ENCODE measurements at places on chromosomes 5 and 9.

DNA sequence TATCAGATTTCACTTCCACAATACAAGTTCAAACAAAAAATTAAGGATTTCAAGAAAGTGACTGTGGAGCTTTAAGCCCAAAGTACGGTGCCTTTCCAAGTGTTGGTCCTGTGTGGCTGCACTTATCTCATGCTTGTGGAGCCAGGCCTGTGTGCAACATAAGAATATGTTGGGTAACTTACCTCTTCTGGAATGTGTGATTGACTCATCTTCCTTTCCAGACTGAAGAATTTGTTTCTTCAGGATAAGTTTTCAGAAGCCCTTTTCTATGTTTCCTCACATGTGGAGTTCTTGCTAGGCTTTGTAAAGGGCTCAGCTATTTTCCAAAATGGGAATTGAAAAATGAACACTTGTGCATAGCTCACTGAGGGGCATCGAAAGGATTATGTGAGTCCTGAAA, 485.1 kb upstream of the PAPPA start:
- no peak for DNase-seq

DNA sequence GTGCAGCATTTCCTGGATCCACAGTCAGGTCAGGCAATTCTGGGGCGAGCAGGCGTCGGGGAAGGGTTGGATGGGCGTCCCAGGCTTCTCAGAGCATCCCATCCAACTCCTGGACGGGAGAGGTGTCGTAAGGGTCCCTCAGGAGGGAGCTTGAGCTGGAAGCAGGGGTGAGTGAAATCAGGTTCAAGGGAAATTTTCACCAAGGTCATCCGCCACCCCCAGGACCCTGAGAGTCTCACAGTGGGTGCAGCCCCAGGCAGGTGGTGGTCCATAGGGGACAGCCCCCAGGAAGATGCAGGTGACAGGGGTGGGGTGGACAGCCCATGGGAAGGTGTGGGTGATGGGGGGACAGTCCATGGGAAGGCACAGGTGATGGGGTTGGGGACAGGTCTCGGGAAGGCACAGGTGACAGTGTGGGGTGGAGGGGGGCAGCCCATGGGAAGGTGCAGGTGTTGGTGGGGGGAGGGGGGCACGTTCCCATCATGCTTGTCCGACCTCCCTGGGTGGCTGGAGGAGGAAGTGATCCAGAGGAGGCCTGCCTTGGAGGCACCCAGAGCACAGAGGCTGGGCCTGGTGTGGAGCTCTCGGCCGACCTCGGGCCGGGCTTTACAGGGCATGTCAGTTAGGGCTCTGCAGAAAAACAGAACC, 48.9 kb downstream of the AHRR start:
- no peak for DNase-seq

DNA sequence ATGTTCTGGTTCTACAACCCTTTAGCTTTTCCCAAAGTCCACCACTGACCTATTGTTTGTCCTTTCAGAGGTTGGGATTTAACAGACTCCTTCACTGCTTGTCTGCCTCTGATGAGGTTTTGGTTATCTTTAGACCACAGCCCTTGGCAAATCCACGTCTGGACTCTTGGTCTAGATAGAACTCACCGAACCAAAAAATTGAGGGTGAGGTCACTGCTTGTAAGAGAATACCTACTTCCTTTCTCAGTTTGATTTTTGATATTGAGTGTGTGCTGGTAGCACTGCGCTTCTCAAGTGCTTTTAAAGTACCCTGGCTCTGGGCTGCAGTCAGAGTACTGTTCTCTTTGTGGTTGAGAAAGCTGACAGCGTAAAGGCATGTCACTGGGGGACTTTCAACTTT, 61.7 kb downstream of the JMY start:
- no peak for DNase-seq

- DNase-seq = no peak
These were observed 9.9 kb downstream of the TEK start for GRCh38 chr9:27118916-27119315.

DNA sequence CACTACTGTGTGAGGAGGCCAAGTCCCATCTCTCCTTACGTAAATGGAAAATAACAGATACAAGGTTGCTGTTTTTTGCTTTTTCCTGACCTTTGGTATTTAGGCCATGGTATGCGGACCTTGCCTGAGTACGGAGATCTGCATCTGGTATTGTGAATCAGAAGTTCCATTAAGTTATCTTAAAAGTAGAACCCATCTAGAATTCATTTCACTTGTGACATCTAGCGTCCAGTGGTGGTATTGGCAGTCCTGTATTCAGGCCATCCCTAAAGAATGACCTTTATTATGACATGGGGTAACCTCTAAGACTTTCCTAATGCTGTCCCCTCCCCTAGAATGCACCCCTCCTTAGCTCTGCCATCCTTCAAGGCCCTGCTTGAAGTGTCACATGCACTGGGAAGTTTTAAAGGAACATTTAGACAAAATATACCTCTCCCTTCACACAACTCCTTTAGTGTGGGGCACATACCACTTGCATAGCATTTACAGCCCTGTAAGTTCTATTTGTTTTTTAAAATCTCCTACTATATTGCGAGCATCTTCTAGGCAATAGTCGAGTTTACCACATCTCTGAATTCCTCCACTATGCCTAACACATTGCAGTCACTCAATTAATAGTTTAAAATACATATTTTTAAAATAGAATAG, 1.9 kb upstream of the SPDL1 start:
- DNase-seq = peak; percentile 71

- no peak for DNase-seq
These were observed 59.8 kb upstream of the GOLPH3 start for GRCh38 chr5:32233696-32234447.

DNA sequence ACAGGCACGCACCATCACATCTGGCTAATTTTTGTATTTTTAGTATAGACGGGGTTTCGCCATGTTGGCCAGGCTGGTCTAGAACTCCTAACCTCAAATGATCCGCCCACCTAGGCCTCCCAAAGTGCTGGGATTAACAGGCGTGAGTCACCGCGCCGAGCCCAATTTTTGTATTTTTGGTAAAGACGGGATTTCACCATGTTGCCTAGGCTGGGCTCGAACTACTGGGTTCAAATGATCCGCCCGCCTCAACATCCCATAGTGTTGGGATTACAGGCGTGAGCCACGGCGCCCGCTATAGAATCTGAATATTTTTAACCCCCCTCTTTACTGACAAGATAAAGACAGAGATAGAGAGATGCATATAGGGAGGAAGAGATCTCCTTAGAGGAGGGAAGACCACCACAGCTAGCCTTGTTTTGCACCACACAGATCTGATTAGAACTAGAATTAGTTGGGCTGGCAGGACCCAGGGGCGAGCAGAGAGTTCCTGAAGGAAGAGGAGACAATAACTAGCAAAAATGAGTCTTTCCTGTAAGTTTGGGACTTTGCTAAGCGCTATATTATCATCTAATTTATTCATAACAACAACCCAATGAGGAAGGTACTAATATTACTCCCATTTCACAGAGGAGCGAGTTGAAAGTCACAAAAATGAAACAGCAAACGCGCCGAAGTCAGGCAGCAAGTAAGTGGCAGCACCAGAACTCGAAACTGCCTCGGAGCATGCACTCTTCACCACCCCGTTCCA, 1.5 kb upstream of the ANKHD1 start:
- DNase-seq = peak; percentile 54

DNA sequence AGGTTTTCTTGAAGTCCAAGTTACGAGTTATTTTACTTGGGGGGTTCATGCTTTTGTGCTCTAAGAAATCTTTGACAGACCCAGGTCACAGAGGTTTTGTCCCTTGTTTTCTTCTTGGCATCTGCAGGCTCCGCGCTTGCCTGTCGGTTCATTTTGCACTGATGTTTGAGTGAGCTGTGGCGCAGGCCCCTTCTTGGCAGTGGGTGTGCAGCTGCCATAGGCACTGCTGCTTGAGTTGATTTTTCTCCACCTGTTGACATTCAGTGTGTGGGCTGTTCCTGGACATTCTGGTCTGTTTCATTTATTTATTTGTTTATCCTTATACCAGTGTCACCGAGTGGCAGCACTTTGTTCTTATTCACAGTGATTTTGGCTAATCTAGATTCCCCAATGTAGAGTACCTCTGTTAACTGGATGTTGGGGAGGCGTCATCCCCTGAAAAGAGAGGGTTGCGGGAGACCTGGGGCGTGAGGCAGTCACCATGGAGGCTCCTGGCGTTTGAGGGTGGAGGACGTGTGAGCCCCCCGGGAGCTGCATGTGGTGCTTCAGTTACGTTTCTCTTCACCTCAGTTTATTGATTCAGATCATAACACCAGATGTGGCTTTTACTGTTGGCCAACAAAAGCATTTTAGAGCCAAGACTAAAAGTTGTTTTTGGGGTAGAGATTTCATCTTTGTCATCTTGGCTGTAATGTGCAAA, 121.4 kb upstream of the CACNA1B start:
- no peak for DNase-seq

DNA sequence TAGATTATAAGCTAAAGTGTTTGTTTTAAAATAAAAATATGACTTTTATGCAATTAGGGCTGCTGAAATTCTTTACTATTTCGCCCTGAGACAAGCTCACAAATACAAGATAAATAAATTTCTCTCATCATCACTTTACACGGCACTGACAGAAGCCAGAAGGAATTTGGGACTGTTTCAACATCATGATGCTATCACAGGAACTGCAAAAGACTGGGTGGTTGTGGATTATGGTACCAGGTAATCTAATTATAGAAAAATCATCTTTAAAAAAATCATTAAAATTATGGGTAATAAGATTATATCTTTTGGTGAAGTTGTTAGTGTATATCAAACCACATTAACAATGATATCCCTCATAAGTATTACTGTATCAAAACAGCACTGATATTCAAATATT, 95.0 kb downstream of the MAN2A1 start:
- no peak for DNase-seq

DNA sequence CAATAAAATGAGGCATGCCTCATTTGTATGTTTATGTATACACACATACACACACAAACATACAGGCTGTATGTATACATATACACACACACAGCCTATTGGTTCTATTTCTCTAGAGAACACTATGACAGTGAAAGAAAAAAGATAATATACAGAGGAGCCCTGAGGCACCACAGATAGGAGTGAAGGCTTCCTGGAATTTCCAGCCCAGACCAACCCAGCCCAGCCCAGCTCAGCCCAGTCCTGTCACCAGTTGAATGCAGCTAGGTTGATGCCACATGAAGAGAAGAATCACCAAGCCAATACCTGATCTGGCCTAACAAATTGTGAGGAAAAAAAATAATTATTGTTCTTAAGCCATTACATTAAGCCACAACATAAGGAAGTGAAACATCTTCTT, 126.9 kb upstream of the PDE4D start:
- no peak for DNase-seq

DNA sequence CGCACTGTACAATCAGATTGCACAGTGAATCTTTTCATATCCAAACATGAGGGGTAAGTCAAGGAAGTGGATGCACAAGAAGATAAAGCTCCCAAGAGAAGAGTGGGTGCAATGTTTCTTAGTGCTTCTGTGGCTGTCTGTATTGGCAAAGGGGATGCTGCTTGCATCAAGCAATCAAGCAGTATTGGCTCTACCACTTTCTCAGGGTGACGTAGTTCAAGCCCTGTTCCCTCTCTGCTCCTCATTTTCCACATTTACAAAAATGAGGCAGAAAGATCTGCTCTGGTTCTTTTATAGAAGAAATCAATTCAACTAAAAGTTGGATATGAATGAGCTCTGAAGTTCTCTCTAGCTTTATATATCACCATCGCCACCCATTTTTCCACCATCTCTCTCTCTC, 2.3 kb downstream of the TNFSF8 start:
- DNase-seq = no peak

DNA sequence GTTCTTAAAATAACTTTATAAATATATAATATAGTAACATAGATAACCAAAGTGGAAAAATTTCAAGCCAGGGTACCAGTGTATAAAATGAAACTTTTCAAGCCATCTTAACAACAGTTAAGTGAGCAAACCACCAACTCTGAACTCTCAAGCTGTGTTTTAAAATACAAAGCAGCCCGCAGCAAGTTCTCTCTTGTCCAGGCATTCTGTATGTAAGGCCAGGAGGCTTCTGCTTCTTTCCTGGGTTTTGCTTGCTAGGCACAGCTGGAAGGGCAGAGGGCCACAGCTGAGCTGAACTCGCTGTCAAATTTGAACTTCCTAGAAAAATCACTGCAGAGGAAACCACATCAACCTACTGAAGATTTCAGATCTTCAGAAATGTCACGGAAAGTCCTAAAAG, 6.8 kb upstream of the CTNNAL1 start:
- no peak for DNase-seq

DNA sequence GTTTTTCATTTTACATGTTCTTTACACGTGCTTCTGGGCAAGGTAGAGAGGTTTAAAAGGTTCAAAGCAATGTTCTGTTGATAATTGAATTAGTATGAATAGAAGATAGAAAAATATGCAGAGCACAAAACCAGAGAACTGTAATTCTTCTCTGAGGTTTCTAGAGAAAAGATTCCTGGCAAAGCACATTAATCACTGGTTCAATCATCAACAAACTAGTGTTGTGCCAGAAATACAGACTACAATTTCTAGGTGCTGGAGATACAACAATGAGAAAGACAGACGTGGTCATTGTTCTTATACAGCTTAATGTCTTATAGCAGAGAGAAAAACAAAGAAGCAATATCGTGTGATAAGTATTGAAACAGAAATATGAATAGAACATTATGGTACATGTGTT, 25.5 kb downstream of the MEGF9 start:
- DNase-seq = no peak

DNA sequence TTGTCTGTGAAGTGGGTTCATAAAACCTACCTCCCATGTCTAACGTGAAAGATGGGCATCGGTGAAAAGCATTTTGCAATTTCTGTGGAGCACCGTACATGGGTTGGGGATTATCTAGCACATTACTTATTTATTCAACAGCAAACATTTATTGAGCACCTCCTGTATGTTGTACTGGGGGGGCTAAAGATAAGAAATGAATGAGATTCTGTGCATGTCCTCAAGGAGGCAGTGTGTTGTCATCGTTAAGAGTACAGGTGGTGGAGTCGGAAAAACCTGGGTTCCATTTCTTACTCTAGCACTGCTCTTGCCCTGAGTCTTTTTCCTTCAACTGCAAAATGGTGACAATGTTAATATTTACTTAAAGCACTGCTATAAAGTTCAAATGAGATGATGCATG, 30.4 kb upstream of the DENND1A start:
- DNase-seq = peak; percentile 15

DNA sequence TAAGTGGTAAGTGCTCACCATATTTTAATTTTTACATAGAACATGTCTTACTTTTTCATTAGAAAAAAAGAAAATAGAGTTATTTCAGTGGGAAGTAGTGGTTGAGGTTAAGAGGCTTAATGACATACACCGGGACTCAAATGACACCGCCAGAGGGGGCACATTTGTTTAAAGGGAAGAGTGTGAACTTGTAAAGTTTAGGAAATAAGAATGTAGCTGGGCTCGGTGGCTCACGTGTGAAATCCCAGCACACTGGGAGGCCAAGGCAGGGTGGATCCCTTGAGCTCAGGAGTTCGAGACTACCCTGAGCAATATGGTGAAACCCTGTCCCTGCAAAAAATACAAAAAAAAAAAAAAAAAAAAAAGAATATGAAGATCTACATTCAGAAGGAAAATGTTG, 43.4 kb upstream of the TNFAIP8 start:
- DNase-seq = no peak

DNA sequence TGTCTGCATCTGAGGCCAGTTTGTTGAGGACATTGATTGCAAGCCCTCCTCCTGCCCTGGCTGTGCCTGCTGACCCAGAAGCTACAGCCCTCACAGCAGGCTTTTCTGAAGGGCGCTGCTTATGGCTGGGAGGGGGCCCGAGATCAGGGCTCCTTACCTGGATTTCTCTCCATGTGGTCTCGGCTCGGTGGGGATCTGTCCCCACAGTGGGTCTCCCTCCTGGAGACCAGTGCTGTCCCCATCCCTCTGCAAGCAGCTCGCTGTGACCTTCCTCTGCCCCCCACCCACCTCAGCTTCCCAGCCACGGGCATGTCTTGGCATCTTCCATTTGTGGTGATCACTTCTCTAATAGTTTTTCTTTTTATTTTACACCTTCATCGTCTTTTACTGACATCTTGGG, 357.9 kb downstream of the IRX2 start:
- no peak for DNase-seq

Measured in DMS53 (cell line).